ENCODE measurements at places on chromosomes 2 and 18.

- no peak for DNase-seq
Measured at GRCh38 chr2:156489750-156490465, 53.7 kb downstream of the GPD2 start.

DNA sequence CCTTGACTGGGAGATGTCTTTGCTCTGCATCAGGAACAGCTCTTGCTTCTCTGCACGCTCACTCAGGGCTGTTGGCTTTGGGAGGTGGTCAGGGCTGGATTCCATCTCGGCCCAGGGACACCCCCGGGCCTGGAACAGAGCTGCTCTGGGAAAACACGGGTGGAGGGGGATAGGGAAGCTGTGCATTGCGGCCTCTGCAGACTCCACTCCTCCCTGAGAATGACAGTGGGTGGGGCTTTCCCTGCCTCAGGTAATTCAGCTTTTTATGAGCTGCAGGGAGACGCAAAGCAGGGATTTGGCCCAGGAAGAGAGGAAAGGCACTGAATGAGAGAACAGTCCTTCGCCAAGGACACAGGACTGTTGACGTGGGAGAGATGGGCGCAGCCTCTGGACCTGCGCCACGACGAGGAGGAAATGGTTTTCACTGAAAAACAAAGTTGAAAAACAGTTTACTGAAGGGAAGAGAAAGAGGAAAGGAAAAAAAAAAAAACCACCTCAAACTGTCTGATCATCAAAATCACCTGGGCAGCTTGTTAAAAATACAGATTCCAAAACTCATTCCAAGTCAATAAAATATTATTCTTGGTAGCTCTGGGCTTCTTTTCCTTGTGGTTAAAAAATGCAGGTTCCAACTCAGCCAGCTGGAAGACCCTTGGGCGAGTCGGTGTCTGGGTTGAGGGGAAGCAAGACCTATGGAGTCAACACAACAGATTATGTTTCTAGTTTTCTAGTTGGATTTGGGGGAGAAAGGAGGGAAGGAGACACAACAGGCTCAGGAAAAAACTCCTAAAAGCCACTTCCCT is 194.0 kb downstream of the ZFP36L2 start:
- DNase-seq = no peak

- no peak for DNase-seq
Measured at GRCh38 chr2:134231965-134232340, 21.9 kb upstream of the MGAT5 start.

DNA sequence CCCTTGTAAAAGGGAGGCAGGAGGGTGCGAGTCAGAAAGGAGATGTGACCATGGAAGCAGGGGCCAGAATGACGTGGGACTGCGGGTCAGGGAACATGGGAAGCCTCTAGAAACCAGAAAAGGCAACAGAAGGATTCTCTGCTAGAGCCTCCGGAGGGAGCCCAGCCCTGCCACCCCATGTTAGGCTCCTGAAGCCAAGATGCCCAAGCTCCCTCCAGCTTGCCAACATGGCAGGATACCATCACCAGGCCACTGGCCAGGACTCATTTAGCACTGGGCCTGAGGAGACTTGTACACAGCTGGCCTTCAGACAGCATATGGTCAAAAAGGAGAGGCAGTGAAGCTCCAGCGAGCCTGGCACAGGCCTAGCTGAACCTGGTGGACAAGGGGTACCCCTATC is 5.6 kb downstream of the TMEM247 start:
- DNase-seq = no peak

GRCh38 chr2:187093771-187094412 is 244.9 kb upstream of the ZSWIM2 start:
- DNase-seq = no peak

DNA sequence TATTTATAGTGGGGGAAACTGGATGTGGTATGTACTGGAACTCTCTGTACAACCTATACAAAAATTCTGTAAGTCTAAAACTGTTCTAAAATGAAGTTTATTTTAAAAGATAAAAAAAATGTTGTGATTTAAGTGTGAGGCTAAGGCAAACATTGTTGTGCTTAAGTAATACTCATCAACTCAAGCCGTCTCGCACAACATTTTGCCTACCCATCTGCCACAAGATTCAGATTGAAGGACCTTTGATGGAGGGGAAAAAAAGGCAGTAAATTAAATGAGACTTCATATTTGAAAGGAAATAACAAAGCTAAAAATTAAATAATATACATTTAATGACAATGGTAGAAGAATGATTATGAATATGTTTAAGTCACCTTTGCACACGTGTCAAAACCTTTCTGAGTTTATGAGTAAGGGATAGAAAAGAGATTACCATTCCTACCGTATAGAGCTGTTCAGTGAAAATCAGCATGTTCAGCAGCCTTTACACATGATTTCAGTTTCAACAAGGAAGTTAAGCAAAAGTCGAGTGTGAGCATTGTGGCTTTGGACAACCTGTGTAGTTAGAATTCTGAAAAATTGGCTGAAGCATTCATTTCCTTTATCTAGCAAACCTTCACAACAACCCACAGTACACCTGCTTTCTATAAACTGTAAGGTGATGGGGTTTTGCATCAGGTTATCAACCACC is 499.3 kb downstream of the IRS1 start:
- DNase-seq = no peak

- no peak for DNase-seq
Measured at GRCh38 chr2:7693246-7694075, 776.2 kb downstream of the RNF144A start.

GRCh38 chr18:32346671-32347070 is 124.0 kb downstream of the GAREM1 start:
- DNase-seq = no peak

- DNase-seq = no peak
Measured at GRCh38 chr2:28430377-28430765, 37.7 kb downstream of the FOSL2 start.
